ENCODE measurements at places on chromosomes 16 and 17. TPM values are rescaled to one million over a fixed set of nuclear protein-coding genes. Genes with fewer than 3 reads are reported as not detected.

GRCh38 chr16:67163164-67163998, 1.2 kb upstream of the HSF4 start:
- peak; percentile 61 for DNase-seq

CEP295NL gene
- not detected for total RNA-seq

TNS4 gene
- 6.3 TPM for total RNA-seq

HOXB5 gene
- total RNA-seq = not detected

- DNase-seq = peak; percentile 54
Measured at GRCh38 chr16:819336-820043, 19.0 kb upstream of the GNG13 start.

DNA sequence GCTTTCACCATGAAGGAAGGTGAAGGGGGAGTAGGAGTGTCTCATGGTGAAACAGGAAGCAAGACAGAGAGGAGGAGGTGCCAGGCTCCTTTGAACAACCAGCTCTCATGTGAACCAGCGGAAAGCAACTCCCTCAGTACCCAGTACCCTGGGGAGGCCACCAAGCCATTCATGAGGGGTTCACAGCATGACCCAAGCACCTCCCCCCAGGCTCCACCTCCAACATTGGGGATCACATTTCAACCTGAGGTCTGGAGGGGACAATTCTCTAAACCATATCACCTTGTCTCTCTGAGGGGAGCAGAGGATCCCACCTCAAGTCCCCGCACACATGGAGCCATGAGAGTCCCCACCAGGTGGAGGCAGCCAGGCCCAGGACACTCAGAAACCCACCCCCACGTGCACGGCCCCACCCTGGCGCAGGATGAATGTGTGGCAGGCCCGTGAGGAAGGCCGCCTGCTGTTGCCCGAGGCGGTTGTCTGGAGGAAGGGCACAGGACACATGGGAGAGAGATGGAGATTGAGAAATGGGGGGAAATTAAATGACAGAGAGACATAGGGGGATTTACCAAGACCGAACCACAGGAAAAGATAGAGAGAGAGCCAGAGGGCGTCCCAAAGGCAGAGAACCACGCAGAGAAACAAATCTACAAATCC, 85.9 kb downstream of the TMEM132E start:
- peak; percentile 13 for DNase-seq

DERL2 gene
- 45.8 TPM for total RNA-seq

CPNE7 gene
- 8.5 TPM for total RNA-seq

DNA sequence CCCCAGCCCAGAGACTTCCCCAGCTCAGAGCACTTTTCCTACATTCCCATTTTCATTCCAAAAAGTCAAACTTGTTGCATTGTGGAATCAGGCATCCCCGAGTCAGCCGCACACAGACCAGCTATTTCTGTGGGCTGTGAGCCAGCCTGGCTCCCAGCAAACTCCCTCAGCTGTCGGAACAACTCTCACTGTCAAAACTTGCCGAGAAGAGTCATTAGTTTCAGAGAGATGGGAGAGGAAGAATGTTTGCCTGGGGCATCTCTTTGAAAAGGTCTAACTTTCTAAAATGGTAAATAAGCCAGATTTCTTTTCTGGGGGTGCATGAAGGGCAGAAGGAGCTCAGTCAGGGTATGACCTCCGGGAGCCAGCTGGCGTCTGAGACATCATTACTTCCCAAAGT, 280.0 kb downstream of the TMEM114 start:
- DNase-seq = no peak

RAB11FIP4 gene
- 38.2 TPM for total RNA-seq

MBTPS1 gene
- total RNA-seq = 31.5 TPM

LRRC75A gene
- total RNA-seq = 1.8 TPM

DNA sequence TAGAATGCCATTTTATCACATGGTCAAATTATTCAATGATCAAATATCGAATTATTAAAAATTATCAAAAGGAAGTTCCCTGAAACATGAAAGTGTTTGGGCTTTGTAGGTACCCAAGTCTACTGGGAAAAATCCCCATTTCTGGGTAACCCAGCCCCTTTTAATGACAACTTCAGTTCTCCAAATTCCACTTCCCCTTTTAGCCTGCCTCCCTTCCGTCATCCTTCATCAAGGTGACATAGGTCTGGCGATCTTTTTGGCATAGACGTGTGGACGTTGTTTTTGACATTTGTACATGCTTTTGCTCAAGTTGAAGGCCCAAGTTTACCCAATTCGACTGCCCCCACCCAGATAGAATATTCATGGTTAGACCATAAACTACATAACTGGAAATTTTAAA, 660.9 kb downstream of the MAF start:
- no peak for DNase-seq

GNGT2 gene
- 23.9 TPM for total RNA-seq

- no peak for DNase-seq
Measured at GRCh38 chr16:53172517-53172916, 117.7 kb downstream of the CHD9 start.

IGSF6 gene
- total RNA-seq = not detected

- peak; percentile 77 for DNase-seq
Measured at GRCh38 chr17:45172541-45173286, 11.0 kb downstream of the HEXIM2 start.

DNA sequence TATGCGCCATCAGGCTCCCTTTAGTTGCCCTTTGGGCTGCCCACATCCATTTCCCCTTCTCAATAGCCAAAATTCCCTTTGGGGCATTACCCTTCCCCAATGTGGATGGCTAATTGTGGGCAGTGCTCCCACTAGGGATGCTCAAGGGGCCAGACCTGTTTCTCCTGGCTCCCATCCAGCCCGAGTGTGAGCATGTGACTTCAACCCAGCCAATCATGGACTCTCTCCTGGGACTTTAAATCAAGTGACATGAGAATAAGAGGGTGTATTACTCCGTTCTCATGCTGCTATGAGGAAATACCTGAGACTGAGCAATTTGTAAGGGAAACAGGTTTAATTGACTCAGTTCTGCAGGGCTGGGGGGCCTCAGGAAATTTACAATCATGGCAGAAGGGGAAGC, 60.9 kb upstream of the WSB1 start:
- DNase-seq = no peak

- DNase-seq = no peak
Measured at GRCh38 chr17:39352986-39353385, 48.4 kb downstream of the FBXL20 start.

HBA2 gene
- not detected for total RNA-seq

SMG6 gene
- total RNA-seq = 39.6 TPM

GRCh38 chr16:2210386-2211365, at the start of gene BRICD5:
BRICD5 (minus strand) TSS chr16:2210863; CDS start chr16:2210833, 30 bp downstream.
- no peak for DNase-seq

GRCh38 chr16:5323284-5324141, 225.9 kb upstream of the EEF2KMT start:
- no peak for DNase-seq

- DNase-seq = no peak
Measured at GRCh38 chr16:59210955-59211541, 476.9 kb upstream of the GOT2 start.

DNA sequence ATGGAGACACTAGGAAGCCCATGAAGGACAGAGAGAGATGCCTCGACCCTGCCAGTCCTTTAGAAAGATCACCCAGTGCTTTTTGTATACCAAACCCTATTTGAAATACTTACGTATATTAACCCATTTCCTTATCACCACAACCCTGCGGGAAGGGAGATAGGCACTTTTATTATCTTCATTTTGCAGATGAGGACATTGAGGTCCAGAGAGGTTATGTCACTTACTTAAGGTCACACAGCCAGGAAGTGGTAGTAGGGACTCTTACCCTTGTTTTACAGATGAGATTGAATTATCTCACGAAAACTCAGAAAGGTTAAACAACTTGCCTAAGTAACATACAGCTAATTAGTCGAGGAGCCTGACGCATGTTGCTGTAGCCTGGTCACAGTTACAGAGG, 38.2 kb downstream of the IL4R start:
- DNase-seq = no peak

- no peak for DNase-seq
Measured at GRCh38 chr17:31835984-31836383, 23.1 kb downstream of the COPRS start.

PTX4 gene
- not detected for total RNA-seq

DNA sequence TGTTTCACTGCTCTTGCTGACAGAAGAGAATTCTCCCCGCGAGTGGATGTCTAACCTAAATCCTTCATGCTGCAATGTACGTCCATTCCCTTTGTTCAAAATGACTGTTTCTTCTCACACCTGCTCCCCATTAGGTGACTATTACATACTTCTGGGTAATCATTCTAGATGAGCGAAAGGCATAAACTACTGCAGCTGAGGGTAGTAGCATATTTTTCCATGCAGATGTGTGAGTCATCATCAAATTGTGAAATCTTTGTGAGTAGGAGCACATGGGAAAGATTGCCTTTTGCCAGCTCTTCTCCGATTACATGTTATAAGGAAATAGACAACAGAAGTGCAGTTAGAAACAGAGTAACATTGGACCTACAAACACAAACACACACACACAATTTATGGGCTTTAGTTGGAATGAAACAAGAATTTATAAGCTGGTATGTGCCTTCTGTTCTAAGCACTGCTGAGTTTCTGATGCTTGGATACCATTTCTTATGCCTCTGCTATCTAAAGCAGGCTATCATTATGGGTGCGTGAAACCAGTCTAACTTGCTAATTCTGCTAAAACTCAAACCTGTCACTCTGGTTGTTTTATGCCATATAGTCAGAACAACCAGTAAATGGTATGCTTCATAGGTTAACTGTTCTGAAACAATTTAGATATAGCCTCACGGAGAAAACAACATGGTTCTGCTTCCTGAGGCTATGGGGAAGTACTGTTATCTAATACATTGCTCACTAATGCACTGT, 346.9 kb upstream of the PSMD7 start:
- no peak for DNase-seq

DNA sequence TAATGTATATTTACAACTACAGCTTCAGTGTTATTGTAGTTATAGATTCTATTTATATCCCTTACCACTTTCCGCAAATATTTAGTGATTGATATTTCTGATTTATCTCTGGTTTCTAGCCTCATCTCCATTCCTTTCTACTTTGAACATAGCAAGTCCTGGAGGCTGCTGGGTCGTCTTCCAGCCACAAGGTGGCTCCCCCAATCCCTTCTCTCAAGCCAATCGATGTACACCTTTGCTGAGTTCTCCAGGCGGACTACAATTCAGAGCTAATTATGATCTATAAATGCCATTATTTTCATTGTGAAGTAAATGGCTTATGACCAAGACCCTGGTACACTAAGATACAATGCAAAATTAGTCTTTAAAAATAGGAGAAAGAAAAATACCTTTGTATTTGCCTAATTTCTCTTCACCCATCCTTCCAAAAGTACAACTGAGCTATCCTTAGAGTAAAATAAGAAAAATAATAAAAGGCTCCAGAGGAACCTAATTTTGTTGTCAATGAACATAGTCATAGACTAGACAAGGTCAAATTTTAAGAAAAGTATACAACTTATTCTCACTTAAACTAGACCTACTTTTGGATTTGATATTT, 122.1 kb downstream of the SKAP1 start:
- DNase-seq = peak; percentile 69

RUNDC3A gene
- not detected for total RNA-seq

DNA sequence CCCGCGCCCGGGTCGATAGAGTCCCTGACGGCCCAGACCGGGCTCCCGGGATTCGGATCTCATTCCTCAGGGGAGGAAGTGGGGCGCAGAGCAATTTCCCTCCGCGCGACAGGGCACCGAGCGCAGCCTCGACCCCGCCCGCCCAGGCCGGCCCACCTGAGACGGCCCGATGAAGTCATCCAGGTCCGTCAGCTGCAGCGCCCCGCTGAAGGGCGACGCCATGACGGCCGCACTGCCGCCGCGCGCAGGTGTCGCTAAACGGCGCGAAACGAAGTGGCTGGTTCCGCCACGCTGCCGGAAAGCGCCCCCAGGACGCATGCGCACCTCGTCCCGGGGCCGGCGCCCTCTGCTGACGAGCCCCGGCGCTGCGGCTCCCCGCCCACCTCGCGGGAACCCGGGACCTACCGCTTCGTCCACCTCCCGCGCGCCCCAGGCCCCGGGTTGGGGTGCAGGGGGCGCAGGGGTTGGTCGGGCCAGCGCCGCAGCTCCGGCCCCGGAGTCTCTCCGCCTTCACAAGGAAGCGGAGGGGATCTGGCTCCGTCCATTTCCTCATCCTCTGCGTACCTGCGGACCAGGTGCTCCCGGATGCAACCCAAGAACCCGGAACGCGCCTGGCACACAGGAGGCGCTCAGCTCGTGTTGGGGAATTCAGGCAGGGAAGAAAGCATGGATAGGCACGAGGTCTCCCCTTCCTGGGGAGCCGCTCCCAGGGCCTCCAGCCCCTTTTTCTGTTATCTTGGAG, at the start of gene CIAO3:
CIAO3 (minus strand) TSS at position 234 of the 742 bp plus-strand sequence; CDS start at position 222, 12 bp downstream.
- peak; percentile 92 for DNase-seq

DNA sequence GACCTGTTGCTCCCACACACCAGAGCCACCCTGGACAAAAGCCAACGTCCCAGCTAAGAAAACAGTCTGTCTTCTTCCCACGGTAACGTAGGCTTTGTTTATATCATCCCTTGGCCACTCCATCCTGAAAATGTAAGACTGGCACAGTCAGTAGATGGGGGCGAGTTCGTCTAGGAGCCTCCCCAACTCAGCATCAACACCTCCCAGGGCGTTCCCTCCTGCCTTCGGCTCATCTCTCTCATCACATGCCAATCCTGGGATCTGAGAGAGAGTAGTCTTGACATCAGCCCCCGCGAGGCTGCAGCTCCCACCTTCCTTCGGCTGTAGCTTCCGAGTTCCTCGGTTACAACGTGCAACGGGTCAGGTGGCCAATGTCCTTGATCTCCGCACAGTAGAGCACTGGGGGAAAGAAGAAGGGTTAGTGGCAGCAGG, 894 bp downstream of the RNF227 start:
- DNase-seq = no peak

GRCh38 chr16:54585998-54586340, 299.4 kb upstream of the IRX3 start:
- DNase-seq = no peak

DNA sequence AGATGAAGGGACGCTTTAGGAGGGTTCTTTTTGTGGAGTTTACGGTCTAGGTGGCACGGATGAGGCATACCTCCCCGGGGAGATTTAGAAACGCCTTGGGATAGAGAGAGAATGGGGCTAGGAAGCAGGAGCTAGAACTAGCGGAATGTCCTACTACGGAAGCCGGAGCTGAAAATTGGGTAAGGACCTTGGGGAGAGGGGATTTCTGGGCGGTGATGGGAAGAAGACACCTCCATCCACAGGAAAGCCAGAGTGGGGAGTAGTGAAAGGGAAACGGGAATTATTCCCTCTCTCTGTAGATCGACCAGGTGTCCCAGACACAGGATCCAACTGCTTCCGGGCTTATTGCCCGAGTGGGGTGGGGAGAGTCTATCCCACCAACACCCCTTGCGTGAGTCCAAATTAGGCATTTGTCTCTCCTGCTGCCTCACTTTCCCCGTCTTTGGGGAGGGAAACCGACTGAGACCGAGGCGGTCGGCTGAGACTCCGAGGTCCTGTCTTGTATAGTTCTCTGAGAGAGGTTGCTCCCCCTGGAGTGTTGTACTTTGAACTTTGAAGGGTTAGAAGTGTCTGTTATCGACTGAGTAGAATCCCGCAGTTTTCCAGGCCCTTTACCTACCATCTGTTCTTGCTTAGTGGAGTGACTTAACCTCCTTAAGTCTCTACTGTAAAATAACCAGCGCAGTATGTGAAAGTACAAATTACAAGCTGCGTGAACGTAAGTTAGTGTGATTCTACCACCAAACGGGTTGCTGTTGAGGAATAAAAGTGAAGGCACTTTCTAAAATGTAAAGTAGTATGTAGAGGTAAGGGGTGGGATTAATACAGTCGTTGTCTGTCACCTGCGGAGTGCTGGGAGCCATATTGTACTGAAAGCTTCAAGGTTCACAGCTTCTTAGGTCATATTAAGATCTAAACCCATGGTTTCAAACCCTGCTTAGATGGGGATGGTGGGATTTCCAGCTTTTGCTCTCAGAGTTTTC, 1.0 kb downstream of the RSPRY1 start:
- DNase-seq = peak; percentile 37

CCDC78 gene
- 5.7 TPM for total RNA-seq

CCDC200 gene
- total RNA-seq = not detected

All from activated CD8-positive, alpha-beta T cell treated with anti-CD3 and anti-CD28 coated beads for 36 hours (primary cell).